Fibroblast of lung (primary cell): ENCODE measurements at places on chromosomes 6 and 20. TPM values are rescaled to one million over a fixed set of nuclear protein-coding genes. Genes with fewer than 3 reads are reported as not detected.

DNA sequence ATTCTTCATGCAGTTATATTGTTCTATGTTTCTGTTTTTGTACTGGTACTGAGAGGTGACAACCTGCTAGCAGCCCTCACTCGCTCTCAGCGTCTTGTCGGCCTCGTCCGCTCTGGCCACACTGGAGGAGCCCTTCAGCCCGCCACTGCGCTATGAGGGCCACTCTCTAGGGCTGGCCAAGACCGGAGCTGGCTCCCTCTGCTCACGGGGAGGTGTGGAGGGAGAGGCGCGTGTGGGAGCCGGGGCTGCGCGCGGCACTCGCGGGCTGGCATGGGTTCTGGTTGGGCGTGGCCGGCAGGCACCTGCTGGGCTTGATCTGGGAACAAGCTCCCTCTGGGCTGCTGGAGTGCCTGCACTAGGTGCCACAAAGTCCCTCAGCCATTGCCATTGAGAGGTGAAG, 1323.8 kb upstream of the EYS start:
- no peak overlapping the region for H3K27ac ChIP-seq
- no peak for DNase-seq
- H3K36me3 ChIP-seq: no peaks in the 10 kb centered on the region
- H3K27me3 ChIP-seq: no peaks in the 10 kb centered on the region

RFX6 gene
- not detected in 2 replicates for total RNA-seq

LST1 gene
- total RNA-seq: not detected in 2 replicates

GRCh38 chr6:85580118-85580877, 13.4 kb downstream of the SNX14 start:
- no peaks in the 10 kb centered on the region for H3K36me3 ChIP-seq
- no peak for DNase-seq
- H3K4me3 ChIP-seq: no peak overlapping the region
- H3K27ac ChIP-seq: no peak overlapping the region
- no peaks in the 10 kb centered on the region for H3K27me3 ChIP-seq

PRDM1 gene
- 2.3 and 5.4 TPM in 2 replicates for total RNA-seq

DNA sequence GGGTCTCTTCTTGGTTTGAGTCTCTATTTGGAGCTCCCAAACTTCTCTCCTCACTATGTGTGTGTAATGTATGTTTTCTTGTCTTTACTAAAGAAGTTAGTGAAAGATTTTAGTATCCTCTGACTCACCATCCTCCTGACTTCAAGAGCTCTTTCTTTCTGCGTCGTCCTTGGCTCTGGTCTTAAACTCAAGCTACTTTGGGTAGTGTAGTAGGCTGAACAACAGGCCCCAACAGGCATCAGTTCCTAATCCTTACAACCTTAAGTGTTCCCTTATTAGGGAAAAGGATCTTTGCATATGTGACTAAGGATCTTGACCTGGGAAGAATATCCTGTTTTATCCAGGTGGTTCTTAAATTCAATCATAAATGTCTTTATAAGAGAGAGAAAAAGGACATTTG, 810.2 kb downstream of the MAFB start:
- H3K4me1 ChIP-seq: no peaks in the 10 kb centered on the region
- no peaks in the 10 kb centered on the region for H3K36me3 ChIP-seq
- H3K27ac ChIP-seq: no peak overlapping the region

- no peaks in the 10 kb centered on the region for H3K36me3 ChIP-seq
- no peaks in the 10 kb centered on the region for H3K27me3 ChIP-seq
- H3K4me3 ChIP-seq: no peak overlapping the region
- H3K27ac ChIP-seq: no peak overlapping the region
- no peak for DNase-seq
Measured at GRCh38 chr6:158467923-158468322, 92.0 kb upstream of the TMEM181 start.

FAM162B gene
- total RNA-seq: 13.1 and 16.2 TPM in 2 replicates

DNA sequence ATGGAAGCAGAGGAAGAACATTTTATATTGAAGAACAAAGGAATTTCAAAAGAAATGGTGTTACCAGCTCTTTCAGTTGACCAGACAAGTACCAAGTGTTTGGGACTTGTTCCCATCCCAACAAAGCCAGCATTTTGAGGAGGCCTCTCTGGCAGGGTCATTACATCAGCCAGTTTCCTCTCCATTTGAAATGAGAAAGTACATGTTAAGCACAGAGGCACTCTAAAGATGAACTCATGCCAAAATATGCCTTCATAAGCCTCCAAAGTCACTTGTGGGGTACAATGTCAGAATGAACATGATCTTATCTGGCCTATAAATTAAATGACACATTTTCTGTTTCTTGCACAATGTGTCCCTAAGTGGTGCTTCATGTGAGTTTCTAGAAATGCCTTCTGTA, 223.9 kb downstream of the PRL start:
- DNase-seq: peak; percentile 62
- H3K27me3 ChIP-seq: no peaks in the 10 kb centered on the region
- no peak overlapping the region for H3K4me3 ChIP-seq
- no peaks in the 10 kb centered on the region for H3K4me1 ChIP-seq

COL9A3 gene
- total RNA-seq: 0.17 and 1.3 TPM in 2 replicates

DNA sequence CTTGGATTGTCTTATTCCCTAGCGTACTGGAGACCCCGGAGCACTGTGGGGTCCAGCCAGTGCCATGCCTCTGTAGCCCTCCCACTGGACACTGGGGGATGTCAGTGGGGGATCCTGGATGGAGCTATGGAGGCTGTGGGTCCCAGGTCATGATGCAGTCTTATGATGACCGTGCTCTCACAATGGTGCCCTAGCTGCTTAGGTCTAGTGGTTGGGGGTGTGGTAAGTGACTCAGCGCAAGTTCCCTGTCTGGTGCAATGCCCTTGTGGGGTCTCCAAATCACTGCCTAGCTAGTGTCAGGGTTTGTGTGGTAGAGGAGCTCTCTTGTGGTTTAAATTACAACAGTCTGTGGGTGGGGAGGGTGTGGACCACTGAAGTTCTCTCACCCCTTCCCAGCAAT, 135.4 kb downstream of the CDC5L start:
- no peaks in the 10 kb centered on the region for H3K36me3 ChIP-seq
- H3K27ac ChIP-seq: no peak overlapping the region
- H3K4me3 ChIP-seq: no peak overlapping the region
- no peak for DNase-seq

TRAM2 gene
- 69.6 and 131 TPM in 2 replicates for total RNA-seq

NT5E gene
- total RNA-seq: 111 and 257 TPM in 2 replicates

DNA sequence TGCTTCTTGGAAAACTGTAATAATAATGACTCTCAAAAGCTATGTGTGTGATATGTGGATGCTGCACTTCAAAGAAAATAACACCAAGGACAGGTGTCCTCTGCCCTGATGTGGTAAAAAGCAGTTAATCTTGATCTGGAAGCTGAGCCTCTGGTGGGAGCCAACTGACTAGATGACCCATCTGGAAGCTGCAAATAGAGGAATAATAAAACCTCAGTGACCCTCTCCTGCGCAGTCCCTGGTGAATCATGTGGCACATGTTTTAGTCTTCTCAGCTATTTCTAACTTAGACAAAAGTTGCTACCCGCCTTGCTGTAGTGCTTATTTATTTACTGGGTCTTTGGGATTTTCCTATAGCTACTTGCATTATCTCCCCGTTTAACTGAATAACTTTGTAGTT, 47.3 kb downstream of the TP53INP2 start:
- H3K36me3 ChIP-seq: peaks cover 7% of the 10 kb centered on the region
- H3K4me1 ChIP-seq: peaks cover 3% of the 10 kb centered on the region
- no peak overlapping the region for H3K27ac ChIP-seq
- H3K27me3 ChIP-seq: no peaks in the 10 kb centered on the region
- no peak overlapping the region for H3K4me3 ChIP-seq

CD109 gene
- 12.8 and 51.2 TPM in 2 replicates for total RNA-seq

- no peaks in the 10 kb centered on the region for H3K36me3 ChIP-seq
- H3K27ac ChIP-seq: no peak overlapping the region
- no peak overlapping the region for H3K4me3 ChIP-seq
- no peaks in the 10 kb centered on the region for H3K27me3 ChIP-seq
- DNase-seq: no peak
Measured at GRCh38 chr6:2868637-2869036, 27.0 kb upstream of the SERPINB1 start.

GRCh38 chr6:43695215-43695966, 7.8 kb upstream of the MRPS18A start:
- no peak overlapping the region for H3K27ac ChIP-seq
- H3K36me3 ChIP-seq: no peaks in the 10 kb centered on the region
- H3K27me3 ChIP-seq: no peaks in the 10 kb centered on the region
- DNase-seq: no peak

DEFB124 gene
- not detected in 2 replicates for total RNA-seq

DNA sequence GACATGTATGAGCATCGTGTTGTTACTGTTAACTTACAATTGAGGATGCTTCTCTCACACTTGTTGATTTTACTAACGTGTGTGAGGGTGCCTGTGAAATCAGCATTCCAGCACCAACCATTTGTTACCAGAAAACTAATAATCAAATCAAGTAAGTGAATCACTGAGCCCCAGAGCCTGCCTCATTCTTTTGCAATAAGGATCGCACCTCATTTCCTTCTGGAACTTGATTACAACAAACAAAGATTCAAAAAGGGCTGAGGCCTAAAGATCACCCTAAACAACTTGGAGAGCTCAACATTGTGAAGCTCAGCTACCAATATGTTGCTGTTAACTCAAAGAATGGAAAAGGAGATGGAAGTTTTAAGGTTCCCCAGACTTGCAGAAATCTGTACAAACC, 274.7 kb downstream of the TFAP2A start:
- DNase-seq: no peak
- H3K4me3 ChIP-seq: no peak overlapping the region
- H3K36me3 ChIP-seq: no peaks in the 10 kb centered on the region
- no peaks in the 10 kb centered on the region for H3K4me1 ChIP-seq
- no peak overlapping the region for H3K27ac ChIP-seq

ELOVL2 gene
- total RNA-seq: under 0.01 and 1.0 TPM in 2 replicates

- no peak overlapping the region for H3K27ac ChIP-seq
- H3K4me1 ChIP-seq: no peaks in the 10 kb centered on the region
- no peaks in the 10 kb centered on the region for H3K27me3 ChIP-seq
- H3K4me3 ChIP-seq: no peak overlapping the region
Measured at GRCh38 chr6:89133981-89134380, 11.9 kb upstream of the PM20D2 start.

NKAPL gene
- 2.8 and 3.3 TPM in 2 replicates for total RNA-seq

DNA sequence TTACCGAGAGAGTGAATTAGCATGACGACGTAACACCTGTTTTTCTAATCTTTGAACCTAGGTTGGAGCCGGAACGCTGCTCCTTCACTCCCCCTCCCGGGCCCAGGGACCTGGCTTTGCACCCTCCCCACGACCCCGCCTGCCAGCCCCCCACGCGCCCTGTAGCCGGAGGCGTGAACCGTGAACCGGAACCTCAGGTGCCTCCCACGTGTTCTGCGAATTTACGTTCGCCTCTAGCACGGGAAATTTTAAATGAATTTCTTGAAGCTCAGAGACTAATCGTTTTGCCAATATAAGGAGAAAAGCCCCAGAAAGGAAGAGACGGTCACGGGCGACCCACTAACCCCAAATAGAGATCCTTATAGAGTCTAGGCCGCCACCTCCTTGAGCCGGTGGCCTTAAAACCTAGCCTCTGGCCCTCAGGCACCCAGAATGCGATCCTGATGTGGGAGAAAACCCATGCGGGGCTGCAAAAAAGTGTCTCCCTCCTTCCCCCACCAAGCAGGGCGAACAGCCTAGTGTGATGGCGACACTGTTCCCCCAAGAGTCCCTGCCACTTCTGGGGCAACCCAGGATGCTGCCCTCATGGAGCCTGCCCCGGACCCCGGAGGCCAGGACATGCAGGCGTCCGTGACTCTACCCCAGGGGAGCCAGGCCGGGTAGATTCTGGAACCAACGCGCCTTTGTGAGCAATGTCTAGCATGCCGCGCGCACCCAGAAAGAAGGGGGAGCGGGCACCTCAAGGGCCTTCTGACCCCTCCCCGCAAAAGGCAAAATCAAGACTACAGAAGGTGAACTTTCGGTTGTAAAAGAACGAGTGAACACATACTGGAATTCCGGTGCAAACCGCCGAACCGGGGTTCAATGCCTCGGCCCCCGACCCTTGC, 2.7 kb upstream of the SIM1 start:
- no peak overlapping the region for H3K4me3 ChIP-seq
- no peaks in the 10 kb centered on the region for H3K36me3 ChIP-seq
- no peak overlapping the region for H3K27ac ChIP-seq
- no peak for DNase-seq

ANKRD66 gene
- not detected in 2 replicates for total RNA-seq

DNA sequence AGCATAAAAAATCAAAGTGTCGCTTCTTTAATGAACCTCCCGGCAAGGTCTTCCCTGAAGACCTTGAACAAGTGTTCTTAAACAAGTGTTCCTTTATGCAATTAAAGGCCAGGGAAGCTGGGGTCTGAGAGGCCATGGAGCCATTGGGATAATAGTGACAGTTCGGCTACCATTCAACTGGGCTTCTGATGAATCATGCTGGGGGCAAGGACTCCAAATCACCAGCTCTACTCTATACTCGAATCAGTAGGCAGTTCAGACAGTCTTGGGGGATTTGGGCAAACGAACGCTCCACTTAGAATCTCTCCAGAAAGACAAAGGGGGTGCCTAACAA, 34.7 kb upstream of the EZR start:
- H3K36me3 ChIP-seq: no peaks in the 10 kb centered on the region
- peak overlapping the region; percentile 26 for H3K27ac ChIP-seq
- H3K4me3 ChIP-seq: no peak overlapping the region
- DNase-seq: no peak

MPIG6B gene
- total RNA-seq: not detected in 2 replicates

GRCh38 chr6:82840571-82840970, 225.1 kb downstream of the UBE3D start:
- no peak for DNase-seq
- H3K36me3 ChIP-seq: no peaks in the 10 kb centered on the region
- H3K4me3 ChIP-seq: no peak overlapping the region
- H3K4me1 ChIP-seq: no peaks in the 10 kb centered on the region
- no peak overlapping the region for H3K27ac ChIP-seq

DNA sequence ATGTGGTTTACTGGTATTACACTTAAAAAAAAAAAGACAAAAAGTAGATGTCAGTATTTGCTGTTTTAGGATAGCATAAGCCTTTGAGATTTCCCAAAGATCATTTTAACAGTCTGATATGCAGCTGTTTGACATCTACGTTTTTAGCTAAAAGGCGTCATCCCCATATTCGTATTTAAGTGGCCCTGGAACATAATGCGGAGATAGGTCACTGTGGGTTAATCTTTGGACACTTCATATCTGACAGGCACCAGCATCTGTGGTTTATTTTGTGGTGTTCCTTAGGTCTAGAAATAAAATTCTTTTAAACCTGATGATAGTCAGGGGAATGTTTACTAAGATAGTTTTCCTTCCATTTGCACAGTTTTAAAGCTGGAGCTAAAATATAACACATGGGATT, 313.7 kb downstream of the SOX4 start:
- peak; percentile 73 for DNase-seq
- no peaks in the 10 kb centered on the region for H3K27me3 ChIP-seq
- no peaks in the 10 kb centered on the region for H3K36me3 ChIP-seq
- no peaks in the 10 kb centered on the region for H3K4me1 ChIP-seq
- H3K27ac ChIP-seq: no peak overlapping the region
- no peak overlapping the region for H3K4me3 ChIP-seq

DNA sequence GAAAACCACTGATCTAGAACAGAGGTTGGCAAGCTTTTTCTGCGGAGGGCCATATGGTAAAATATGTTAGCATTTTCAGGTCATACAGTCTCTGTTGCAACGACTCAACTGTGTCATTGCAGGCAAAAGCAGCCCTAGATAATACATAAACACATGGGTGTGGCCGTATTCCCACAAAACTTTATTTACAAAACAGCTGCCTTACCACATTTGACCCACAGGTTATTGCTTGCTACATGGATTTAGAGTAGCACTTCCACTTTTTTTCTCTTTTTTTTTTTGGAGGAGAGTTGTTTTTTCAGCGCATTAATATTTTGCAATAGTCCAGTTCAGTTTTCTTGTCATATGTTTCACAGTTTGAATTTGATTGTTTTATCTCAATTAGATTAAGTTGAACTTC, 2.5 kb upstream of the IGF2R start:
- DNase-seq: no peak
- no peak overlapping the region for H3K27ac ChIP-seq
- no peaks in the 10 kb centered on the region for H3K36me3 ChIP-seq
- no peaks in the 10 kb centered on the region for H3K27me3 ChIP-seq
- peaks cover 4% of the 10 kb centered on the region for H3K4me1 ChIP-seq
- no peak overlapping the region for H3K4me3 ChIP-seq
